ENCODE measurements at places on chromosomes 5 and 9.

GRCh38 chr9:17318821-17319320 lies 184.0 kb downstream of the CNTLN start:
- no peak for DNase-seq

- no peak for DNase-seq
Measured at GRCh38 chr9:92942688-92943616, 4.4 kb upstream of the FGD3 start.

GRCh38 chr5:4802044-4802443 lies 338.1 kb upstream of the ADAMTS16 start:
- no peak for DNase-seq

- DNase-seq = no peak
Measured at GRCh38 chr5:61274511-61274911, 57.5 kb upstream of the ZSWIM6 start.

DNA sequence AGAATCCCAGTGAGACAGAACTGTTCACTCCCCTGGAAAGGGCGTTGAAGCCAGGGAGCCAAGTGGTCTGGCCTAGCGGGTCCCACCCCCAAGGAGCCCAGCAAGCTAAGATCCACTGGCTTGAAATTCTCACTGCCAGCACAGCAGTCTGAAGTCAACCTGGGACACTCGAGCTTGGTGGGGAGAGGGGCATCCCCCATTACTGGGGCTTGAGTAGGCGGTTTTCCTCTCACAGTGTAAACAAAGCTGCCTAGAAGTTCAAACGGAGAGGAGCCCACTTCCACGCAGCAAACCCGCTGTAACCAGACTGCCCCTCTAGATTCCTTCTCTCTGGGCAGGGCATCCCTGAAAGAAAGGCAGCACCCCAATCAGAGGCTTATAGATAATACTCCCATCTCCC lies 45.1 kb upstream of the PTGER4 start:
- DNase-seq = no peak

DNA sequence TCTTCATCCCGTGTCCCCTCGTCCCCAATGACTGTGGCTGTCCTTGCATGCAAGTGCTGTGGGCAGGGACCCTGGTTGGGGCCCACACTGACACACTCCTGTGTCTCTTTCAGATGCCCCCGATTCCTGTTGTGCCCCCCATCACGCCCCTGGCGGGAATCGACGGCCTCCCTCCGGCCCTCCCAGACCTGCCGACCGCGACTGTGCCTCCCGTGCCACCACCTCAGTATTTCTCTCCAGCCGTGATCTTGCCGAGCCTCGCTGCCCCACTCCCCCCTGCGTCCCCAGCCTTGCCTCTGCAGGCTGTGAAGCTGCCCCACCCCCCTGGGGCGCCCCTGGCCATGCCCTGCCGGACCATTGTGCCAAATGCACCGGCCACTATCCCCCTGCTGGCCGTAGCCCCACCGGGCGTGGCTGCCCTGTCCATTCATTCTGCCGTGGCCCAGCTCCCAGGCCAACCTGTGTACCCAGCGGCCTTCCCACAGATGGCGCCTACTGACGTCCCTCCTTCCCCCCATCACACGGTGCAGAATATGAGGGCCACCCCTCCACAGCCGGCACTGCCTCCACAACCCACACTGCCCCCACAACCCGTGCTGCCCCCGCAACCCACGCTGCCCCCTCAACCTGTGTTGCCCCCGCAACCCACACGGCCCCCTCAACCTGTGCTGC lies 75.0 kb downstream of the WNK2 start:
- DNase-seq = no peak

GRCh38 chr9:14240537-14240936 lies 73.4 kb downstream of the NFIB start:
- no peak for DNase-seq

- no peak for DNase-seq
Measured at GRCh38 chr9:16726718-16727451, 143.6 kb downstream of the BNC2 start.

DNA sequence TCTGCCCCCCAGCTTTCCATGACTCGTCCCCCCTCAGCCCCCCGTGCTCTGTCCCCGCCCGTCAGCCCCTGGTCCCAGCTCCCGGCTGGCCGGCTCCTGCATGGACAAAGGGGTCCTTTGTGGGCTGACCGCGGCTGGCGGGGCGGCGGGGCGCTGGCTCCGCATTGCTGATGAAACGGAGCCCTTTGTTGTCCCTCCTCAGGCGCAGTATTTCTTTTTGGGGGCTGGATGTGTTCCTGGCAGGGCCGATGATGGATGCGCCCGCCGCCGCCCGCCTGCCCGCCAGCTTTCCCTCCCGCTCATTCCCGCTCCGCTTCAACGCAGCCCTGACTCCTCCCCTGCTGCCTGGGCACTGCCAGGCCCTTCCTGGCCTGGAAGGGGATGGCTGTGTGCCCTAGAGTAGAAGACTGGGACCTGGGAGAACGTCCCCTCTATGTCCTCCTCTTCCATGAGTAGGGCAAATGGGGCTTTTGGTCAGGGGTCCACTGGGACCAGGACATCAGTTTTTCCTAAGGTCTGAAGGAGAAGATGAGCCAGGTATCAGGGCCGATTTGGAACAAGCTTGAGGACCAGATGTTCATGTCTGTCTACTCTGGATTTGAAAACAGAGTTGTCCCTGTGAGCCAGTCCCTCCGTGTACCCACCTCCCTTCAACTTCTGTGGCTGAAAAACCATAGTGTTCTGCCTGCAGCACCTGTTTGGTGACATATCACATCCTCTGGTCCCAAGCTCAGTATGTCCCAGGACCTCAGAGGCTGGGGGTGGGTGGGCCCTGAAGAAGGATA lies 29.0 kb downstream of the CXXC5 start:
- DNase-seq = no peak

- no peak for DNase-seq
Measured at GRCh38 chr9:75504721-75505120, 385.8 kb upstream of the PCSK5 start.

GRCh38 chr9:108591121-108591520 lies 264.7 kb downstream of the ACTL7B start:
- DNase-seq = no peak

- DNase-seq = no peak
Measured at GRCh38 chr5:124199893-124200292, 546.5 kb downstream of the ZNF608 start.

DNA sequence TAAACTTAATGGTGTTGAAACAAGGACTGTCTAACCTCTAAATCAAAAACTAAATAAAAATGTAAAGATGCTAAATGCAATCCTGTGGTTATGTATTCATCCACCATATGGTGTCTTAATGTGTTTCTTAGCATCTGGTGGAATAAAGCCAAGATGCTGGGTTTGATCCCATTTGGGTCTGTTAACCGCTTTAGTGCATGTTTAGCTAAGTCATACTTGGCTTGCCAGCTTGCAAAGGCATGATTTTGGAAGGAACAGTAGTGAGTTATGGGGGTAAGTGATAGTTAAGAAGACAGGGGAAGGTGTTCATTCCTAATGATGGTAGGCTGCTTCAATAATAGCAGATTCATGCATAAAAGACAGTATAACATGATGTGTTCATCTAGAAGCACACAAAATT lies 139.0 kb upstream of the SLC27A6 start:
- no peak for DNase-seq

DNA sequence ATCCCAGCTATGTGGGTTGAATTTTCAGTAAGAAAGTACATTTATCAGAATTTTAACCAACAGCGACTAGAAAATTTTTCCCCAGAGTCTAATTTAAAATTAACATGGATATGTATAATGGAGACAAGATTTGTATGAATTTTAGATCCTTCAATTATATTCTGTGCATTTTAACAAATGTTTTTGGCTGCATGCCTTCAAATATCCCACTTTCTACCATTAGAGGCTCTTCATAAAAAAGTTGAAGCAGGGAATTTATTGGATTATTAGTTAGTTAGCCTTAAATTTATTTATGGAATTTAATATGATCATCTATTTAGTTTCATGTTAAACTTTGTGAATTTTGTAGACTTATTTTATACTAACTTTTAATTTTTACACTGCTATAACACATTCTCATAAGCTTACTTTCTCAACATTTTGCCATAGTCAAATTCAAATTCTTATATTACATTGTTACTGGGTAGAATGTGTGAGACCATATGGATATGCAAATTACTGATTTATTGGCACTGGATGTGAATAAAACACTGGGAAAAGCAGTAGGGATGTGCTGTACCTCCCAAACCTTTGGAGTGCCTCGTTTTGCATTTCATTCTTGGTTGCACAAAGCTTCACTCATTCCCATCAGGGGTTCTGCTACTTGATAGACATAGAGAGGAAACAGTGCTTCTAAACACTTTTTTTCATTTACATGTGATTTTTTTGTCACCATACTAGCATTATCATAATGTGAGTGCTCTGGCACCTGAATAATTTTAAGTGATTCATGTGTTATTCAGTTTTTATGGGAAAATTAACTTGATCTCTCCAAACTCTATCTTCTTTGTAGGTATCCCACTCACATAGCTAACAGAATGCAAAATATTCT lies 491.8 kb upstream of the COX7C start:
- no peak for DNase-seq

DNA sequence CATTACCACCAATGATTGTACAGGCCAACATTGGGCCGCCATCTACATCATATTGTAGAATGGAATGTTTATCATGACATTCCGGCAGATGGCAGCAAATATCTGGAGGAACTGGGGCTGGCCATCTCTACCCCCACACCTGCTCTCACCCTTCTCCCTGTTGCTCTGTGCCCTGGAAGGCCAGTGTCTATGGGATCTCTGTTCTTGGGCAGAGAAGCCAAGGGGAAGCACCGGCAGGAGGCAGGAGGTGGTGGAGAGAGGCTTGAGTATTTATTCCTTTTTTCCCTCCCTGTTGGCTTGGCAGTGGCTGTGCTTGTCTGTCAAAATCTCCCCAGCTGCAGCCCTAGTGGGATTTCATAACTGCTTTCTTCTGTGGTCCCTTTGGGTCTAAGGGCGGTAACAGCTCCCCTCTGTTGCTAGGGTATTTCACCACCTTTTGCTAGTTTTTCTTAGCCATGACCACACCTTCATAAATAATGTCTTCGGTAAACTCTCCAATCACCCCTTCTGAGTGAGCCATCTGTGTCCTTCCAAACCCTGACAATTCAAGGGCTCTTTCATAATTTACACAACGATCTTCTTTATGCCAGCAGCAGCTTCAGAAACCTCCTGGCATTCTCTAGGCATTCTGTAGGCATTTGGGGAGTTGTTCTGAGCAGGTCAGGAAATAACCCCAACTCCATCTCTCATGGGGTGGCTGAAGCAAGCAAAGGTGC lies 225.8 kb downstream of the MELK start:
- DNase-seq = no peak

- DNase-seq = no peak
Measured at GRCh38 chr5:154706416-154706815, 48.8 kb upstream of the LARP1 start.

DNA sequence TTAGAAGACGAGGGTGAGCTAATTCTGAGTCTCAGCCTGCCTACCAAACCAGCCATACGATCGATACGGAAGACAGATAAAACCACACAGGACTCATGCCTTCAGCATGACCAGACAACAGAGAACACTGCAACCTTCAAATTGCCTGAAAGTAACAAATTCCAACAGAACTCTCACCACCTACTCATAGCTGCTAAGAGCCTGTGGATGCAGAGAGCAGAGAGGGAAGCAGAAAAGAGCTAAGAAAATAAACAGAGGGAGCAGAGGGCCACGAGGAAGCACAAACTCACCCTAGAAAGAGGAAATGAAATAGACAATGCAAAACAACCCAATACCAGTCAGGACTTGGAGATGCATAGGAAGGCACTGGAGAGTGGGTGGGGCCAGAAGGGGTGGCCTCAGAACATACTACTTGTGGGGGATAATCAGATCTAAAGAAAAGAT lies 86.7 kb upstream of the TAS2R1 start:
- DNase-seq = no peak

- DNase-seq = no peak
Measured at GRCh38 chr5:69138766-69139165, 28.2 kb upstream of the CCNB1 start.

- DNase-seq = peak; percentile 47
Measured at GRCh38 chr9:136312436-136312835, 8.5 kb upstream of the CCDC187 start.

DNA sequence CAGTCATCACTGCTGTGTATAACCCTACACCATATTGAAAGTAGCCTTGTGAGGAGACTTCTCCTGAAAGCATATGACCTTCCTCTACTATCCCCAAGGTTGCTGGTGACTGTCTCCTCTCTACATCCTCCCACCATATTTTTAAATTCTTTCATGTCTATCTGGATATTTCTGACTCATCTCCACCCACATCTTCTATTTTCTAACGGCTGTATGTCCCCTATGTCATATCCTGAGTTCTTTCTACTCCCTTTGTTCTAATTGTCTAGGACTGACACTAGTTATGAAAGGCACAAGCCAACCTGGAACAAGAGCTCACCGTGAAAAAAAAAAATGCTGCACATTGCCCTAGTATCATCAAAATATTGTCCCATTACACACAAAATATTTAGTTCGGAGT lies 218.3 kb upstream of the ZNF462 start:
- no peak for DNase-seq

DNA sequence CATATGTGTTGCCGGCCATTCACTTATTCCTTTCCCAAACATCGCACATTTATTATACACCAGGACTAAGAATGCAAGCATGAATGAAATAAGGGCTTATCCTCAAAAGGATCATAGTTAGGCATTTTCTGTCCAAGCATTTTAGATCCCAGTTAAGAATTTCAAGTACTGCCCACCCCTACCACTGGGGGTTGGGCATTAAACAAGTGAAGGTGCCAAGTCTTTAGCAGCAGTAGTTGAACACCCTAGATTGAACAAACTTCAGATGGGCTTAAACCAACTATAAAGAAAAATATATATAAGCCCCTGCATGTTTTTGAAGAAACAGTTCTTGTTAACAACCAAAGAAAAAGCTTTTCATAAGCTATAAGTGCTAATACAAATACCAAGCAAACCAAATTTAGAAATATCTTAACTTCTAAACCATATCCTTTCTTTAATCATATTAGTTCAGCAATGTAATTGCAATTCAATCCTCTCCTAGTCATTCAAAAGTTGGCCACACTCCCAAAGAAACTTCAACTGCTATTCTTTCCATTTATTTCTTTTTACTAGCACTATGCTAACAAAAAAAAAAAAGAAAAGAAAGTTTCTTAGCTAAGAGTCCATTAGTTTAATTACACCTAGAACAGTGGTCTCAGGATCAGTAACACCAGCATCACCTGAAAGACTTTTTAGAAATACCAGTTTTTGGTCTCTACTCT lies 149.8 kb downstream of the MLLT3 start:
- no peak for DNase-seq

GRCh38 chr9:73038613-73039012 lies 85.8 kb upstream of the ALDH1A1 start:
- no peak for DNase-seq

DNA sequence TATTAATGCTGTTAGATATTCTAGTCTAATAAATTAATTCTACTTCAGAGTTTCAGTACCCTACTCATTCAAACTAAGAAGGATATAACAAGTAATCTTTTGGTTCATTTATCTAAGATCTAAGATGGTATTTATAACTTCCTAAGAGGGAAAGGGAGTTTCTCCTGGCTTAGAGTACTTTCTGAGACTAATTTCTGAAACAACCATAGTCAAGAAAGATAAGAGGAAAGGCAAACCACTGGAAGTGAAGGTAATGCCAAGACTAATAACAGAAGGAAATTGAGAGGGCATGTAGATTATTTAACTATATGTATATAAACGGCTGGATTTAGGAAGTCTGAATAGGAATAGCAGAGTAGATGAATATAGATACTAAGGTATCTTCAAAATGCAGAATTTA lies 112.4 kb upstream of the ACOT12 start:
- DNase-seq = no peak

- DNase-seq = no peak
Measured at GRCh38 chr5:126107381-126107780, 315.8 kb upstream of the GRAMD2B start.

GRCh38 chr5:98639274-98639673 lies 134.2 kb upstream of the RGMB start:
- DNase-seq = no peak

Data from CD4-positive, alpha-beta T cell treated with Interleukin-21 for 1 hour (primary cell).